ENCODE measurements at places on chromosomes 6 and 20.

- no peak for DNase-seq
Measured at GRCh38 chr6:142602972-142603371, 301.2 kb downstream of the ADGRG6 start.

- no peak for DNase-seq
Measured at GRCh38 chr6:137767911-137768690, 99.0 kb upstream of the TNFAIP3 start.

DNA sequence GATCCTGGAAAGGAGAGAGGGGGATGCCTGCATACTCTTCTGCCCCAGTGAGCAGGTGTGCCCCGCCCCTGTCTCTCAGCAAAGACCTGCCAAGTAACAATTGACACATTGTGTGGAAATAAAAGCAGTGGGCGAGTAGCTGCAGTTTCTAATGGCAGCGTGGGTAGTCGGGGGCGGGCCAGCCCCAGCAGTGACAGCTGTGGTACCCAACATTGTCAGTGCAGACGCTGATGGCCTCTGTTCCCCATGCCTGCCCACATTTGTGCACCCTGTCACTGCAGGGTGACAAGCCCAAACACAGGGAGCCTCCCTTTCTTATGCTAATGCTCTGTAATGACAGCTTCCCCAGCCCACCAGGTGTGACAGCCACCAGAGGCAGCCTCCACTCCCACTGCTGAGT lies 491.7 kb downstream of the DHX35 start:
- DNase-seq, result peak; percentile 11

DNA sequence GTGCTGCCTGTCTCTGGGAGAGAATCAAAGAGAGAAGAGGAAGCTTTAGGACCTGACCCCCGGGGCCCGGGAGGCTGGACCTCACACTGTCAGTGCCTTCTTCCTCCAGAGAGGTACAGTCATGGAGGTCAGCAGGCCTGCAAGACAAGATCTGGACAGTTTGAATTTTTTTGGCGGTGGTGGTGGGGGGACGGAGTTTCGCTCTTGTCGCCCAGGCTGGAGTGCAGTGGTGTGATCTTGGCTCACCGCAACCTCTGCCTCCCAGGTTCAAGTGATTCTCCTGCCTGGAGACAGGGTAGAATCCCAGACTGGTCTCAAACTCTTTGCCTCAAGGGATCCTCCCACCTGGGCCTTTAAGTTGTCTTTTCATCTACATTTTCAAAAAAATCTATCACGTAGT lies 34.4 kb downstream of the NR2E1 start:
- no peak for DNase-seq

DNA sequence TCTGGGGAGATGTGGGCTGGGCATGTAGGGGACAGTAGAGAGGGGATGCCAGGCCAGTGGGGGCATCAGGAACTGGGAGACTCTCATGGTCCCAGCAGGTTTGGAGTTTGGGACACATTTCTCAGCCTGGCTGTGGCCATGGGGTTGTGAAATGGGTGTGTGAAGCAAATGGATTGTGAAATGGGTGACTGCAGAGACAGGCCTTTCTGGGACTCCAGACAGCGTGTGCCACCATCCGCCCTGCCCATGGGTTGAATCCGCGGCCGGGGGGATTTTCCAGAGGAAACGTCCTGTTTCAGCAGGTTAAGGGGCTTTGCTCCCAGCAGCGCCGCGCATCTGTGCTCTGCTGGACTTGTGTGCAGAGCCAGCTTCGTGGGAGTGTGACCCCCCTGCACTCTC lies 3.7 kb upstream of the PMEPA1 start:
- DNase-seq, result no peak

Data from NCI-H446 (cell line).